Activated T-cell treated with anti-CD3 and anti-CD28 coated beads for 4 hours (primary cell): ENCODE measurements at places on chromosomes 7 and 10.

DNA sequence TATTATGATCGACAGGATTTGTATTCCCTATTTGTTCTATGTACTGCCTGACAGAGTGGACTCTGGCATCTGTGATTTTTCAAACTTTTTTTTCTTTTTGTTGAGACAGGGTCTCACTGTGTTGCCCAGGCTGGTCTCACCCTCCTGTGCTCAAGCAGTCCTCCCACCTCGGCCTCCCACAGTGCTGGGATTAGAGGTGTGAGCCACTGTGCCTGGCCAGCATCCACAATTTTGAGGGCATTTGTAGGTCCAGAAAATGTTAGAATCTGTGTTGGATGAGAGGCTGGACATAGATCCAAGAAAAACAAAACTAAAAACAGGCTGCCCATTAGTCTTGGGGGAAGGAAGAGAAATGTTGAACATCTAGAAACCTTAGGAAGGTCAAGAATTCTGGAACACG lies 34.3 kb downstream of the SGPL1 start:
- no peak for DNase-seq

- no peak for DNase-seq
These were observed 160.5 kb upstream of the TNRC18 start for GRCh38 chr7:5584096-5584495.

GRCh38 chr10:88467835-88468485 lies 115.2 kb downstream of the RNLS start:
- no peak for DNase-seq

DNA sequence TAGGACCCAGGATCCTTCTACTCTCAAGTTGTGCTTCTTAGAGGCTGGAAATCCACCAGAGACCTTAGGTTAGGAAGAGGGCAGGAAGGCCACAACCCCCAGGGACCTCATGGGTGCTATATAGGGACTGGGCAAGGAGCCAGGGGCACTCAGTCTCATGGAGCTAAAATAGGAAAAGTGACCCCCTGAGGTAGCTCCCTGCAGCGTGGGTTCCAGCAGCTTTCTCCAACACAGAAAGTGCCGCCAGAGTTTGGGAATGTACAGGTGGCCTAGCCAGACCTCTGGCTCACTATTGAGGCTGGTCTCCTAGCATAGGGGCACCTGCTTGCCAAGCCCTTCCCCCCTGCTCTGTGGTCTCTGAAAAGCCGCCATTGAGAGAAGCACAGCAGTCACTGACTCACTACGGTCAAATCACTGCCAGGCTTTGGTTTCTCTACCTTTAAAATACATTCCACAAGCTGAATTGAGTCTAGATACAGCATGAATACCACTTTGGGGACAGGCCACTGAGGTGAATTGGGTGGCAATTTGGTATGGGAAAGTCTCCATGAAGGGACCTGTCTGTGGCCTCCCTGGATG lies 333.2 kb upstream of the PODXL start:
- DNase-seq = no peak

GRCh38 chr7:157580324-157580723 lies 243.5 kb downstream of the DNAJB6 start:
- DNase-seq = no peak

DNA sequence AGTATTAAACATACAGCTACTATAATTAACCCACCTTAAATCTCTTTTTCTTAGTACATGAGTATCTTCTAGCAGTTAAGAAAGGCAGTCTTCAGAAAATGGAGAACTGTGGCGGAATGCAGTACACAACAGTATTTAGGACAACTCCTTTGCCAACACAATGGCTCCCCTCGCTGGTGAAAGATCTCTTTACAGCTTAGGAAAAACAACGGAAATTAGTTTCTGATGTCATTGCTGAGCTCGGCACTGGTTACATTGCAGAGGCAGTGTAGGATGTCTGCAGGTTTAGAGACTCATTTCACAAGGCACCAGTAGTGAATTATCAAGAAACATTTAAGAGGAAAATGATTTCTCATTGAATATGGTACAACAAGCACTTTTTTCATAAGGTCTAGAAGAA lies 43.4 kb downstream of the GLRX3 start:
- DNase-seq = no peak

GRCh38 chr7:38465956-38466355 lies 165.2 kb downstream of the AMPH start:
- DNase-seq = no peak

- DNase-seq = no peak
These were observed 387.2 kb downstream of the CNTNAP2 start for GRCh38 chr7:146503844-146504243.

GRCh38 chr10:104218751-104219150 lies 13.4 kb downstream of the CFAP43 start:
- DNase-seq = no peak

DNA sequence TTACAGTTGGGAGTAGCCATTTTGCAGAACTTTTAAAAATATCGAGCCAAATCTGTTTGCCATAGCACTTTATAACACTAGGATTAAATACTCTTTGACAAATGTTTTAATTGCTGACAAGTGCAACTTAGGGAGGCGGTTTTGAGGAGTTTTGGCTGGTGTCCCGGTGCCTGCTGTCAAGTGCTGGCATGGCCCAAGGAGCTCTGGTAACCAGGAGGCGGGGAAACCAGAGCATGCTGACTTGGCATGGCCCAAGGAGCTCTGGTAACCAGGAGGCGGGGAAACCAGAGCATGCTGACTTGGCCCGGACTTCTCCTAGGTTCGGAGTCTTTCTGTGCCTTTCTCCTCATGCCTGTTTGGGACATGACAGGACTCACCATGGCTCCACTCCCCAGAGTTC lies 30.8 kb upstream of the ZNF32 start:
- DNase-seq = no peak

- no peak for DNase-seq
These were observed 24.6 kb downstream of the TBXAS1 start for GRCh38 chr7:139853506-139854123.

DNA sequence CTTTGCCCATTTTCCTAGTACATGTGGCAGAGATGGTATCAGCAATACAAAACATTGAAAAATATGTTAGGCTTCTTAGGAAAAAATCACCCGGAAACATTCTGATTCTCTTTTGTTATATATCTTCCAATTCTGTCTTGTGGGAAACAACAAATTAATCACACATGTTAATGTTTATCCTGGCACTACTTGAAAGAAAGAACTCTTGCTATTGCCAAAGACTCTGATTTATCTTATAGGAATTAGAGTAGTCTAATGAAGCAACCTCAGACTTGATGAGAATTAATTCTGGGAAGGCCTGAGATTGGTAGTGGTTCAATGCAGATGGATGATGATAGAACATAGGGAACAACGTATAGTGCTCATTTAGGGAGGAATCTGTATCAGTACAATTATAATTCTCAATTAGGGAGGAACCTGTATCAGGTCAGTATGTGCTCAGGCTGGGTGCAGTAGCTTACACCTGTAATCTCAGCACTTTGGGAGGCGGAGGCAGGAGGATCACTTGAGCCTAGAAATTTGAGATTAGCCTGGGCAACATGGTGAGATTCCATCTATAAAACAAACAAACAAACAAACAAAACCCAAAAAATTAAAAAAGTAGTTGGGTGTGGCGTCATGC lies 50.7 kb downstream of the TAS2R16 start:
- DNase-seq = no peak

- DNase-seq = no peak
These were observed 371.8 kb downstream of the MDFIC start for GRCh38 chr7:115293628-115294240.

DNA sequence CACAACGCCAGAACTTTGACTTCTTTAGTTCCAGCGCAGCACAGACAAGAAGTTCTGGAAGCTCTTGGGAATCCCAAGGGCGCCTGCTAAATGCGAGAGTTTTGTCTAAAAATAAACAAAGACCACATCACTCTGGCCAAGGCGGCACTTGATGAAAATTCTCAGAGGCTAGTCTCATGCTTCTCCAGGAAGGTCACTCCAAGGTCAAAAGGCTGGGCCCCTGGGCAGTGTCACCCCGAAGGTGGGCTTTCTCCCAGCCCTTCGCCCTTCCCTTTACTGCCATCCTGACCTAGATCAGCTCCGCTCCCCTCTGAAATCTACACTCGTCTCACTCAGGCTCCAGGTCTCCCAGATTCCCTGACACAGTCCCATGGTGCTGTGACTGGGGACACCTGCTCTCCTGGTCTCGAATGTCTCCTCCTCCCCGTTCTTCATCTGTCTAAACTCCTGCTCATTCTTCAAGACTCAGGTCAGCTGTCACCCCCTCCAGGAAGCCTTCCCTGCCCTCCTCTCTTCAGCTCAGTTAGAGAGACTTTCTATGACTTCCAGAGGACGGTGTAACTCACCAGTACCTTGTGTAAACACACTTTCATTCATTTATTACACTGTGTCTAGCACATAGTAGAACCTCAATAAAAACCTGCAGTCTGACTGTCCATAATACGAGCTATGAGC lies 10.5 kb downstream of the FAM53B start:
- no peak for DNase-seq

GRCh38 chr7:1192171-1192676 lies 32.2 kb upstream of the ZFAND2A start:
- DNase-seq = no peak

- DNase-seq = no peak
These were observed 37.9 kb upstream of the ANKRD1 start for GRCh38 chr10:90958781-90959180.

GRCh38 chr7:9863545-9863944 lies 1110.1 kb upstream of the PHF14 start:
- DNase-seq = no peak

- DNase-seq = no peak
These were observed 204.4 kb downstream of the DIP2C start for GRCh38 chr10:484925-485661.

DNA sequence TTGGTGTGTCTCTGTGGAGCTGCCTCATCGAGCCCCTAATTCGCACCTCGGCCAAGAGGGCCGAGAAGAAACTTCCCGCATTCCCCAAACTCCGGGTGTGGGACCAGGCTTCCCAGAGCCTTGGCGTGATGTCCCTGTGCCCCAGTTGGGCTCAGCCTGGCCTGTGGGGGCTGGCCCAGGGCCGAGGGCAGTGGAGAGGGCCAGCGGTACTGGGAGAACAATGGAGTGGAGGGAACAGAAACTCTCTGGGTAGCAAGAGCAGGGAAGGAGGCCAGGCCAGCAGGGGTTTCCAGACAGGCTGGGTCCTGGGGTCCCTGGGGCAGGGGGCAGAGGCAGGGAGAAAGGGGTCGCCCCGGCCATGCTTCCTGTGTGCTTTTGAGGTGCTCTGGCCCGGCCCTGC lies 16.0 kb downstream of the TMEM270 start:
- no peak for DNase-seq

DNA sequence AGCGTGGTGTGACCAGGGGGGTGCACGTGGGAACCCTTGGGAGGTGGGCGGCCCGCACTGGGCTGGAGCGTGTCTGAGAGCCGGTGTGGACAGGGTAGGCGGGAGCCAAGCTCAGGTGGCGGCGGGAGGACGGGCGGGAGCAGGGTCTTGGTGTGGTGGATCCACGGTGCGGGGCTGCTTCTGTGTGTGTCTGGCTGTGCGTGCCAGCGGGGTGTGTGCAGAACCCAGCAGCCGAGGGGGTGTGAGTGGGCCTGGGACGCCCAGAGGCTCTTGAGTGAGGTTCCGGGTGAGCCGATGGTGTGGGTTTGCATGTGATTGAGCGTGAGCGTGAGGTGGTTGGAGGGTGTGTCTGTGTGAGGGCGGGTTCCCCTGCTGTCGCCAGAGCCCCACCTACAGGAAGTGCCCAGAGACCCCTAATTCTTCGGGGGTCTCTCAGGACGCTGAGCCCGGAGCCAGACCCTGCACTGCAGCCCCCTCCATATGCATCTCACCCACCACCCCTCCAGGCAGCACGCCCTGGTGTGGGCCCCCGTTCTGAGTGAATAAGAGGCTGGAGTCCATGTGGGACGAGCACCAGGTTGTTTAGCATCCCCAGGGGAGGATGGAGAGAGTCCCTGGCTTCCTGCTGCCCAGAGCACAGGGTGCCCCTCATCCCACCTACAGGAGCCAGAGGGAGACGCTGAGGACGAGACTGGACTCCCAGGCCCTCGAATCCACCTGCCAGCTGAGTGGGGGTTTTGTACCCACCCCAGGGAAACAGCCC lies 78.2 kb downstream of the ELFN1 start:
- no peak for DNase-seq

- no peak for DNase-seq
These were observed 273.4 kb downstream of the PRPF18 start for GRCh38 chr10:13859979-13860654.

DNA sequence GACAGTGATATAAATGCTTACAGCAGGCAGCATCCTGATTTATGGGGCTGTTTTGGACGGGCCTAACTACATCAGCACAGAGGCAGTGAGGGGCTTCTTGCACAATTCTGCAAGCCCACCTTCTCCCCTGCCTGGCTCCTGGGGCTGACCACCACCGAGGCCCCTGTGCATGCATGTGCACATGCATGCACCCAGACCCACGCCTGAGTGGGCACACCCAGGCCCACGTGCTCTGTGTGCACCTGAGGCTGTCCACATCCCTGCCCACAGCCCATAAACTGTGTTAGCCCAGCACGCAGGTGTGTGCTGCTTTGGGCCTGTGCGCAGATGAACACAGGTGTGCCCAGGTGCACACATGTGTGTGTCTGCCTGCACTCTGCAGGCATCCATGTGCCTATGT lies 40.0 kb downstream of the ZMIZ1 start:
- no peak for DNase-seq

- DNase-seq = no peak
These were observed 2.1 kb upstream of the KCNMA1 start for GRCh38 chr10:77639756-77640155.

GRCh38 chr10:63205421-63205820 lies 72.3 kb downstream of the NRBF2 start:
- DNase-seq = no peak

GRCh38 chr7:73936967-73937366 lies 76.0 kb downstream of the TMEM270 start:
- DNase-seq = no peak

GRCh38 chr7:82430500-82431465 lies 12.8 kb downstream of the CACNA2D1 start:
- no peak for DNase-seq

- no peak for DNase-seq
These were observed 77.6 kb upstream of the ZMIZ1 start for GRCh38 chr10:78991187-78991586.

DNA sequence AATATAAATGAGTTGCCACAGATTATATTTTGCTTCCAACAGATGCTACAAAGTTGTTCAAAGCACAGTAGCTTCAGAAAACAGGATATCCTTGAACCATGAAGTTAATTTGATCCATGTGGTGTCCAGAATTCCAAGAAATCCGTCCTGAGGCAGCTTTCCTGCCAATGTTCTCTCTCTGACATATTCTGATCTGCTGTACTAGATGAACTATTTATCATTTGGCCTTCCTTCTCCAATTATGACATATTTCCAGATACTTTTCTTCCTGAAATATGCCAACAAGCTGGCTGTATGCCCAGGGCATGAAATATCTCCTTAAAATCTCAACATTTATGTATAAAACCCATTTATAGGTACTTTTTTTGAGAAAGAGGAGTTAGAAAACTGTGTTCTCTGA lies 141.1 kb downstream of the SPAG6 start:
- DNase-seq = no peak

DNA sequence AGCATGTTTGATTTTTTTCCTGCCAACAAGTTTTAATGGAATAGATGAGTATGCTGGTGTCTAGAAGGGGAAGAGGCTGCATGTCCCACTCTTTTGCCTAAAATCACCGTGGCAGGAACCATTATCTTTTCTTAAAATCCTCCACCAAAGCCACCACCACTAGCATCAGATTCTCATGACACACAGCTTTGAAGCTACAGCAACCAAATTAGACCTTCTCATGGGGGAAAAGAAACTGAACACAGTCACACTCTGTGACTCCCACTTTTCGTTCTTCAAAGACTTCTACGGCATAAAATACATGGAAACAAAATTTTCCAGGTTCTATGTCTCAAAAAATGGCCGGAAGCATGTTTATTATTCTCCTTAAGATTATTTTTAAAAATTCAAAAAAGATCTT lies 81.8 kb downstream of the SGMS1 start:
- no peak for DNase-seq

- DNase-seq = no peak
These were observed 23.4 kb upstream of the BNIP3 start for GRCh38 chr10:132005147-132005546.
